ENCODE measurements at places on chromosomes 7 and 10. TPM values are rescaled to one million over a fixed set of nuclear protein-coding genes. Genes with fewer than 3 reads are reported as not detected.

- DNase-seq = no peak
Measured at GRCh38 chr7:83306502-83306901, 143.8 kb upstream of the PCLO start.

DNA sequence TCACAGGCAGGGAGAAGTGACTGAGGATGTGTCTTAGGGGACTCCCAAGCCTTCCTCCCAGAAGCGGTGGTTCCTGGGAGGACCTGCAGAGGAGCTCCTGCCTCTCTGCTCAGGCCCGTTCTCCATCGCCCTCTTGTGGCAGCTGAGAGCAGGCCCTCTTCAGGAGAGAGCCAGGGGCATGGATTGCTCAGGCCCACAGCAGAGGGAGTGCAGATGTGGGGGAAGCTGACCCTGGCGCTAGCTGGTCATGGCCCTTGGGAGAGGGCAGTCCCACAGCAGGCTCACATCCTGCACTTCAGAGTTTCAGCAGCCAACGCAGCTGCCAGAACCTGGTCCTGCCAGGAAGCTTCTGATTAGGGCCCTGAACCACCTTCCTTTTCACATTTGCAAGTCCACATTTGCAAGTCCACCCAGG, 94.8 kb upstream of the TARP start:
- no peak for DNase-seq

DNA sequence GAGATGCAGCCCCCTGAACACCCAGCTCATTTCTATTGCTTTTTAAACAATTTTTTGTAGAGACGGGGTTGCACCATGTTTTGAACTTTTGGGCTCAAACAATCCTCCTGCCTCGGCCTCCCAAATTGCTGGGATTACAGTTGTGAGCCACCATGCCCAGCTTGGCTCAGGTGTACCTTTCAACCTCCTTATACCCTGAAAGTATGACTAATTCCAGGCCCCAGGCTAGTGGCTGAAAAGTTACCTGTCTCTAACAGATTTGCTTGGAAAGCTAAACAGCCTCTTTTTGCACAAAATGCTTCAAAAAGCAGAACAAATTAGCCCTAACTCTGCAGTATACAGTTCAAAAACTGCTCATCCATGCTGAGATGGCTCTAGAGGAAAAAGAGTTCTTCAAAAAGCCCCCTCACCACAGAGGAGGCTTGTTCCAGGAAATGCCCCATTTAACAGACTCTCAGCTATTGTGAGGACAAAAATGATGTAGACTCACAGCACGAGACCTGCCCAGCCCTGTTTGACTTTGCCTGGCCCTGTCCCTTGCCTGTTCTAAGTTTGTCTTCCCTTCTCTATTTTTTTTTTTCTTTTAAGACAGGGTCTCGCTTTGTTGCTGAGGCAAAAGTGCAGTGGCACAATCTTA, 13.4 kb upstream of the AP1S1 start:
- no peak for DNase-seq

- DNase-seq = no peak
Measured at GRCh38 chr10:70442332-70442988, 979 bp upstream of the NODAL start.

- no peak for DNase-seq
Measured at GRCh38 chr10:122144199-122144598, 126.9 kb upstream of the BTBD16 start.

GRCh38 chr7:115293628-115294240, 371.8 kb downstream of the MDFIC start:
- no peak for DNase-seq

DNA sequence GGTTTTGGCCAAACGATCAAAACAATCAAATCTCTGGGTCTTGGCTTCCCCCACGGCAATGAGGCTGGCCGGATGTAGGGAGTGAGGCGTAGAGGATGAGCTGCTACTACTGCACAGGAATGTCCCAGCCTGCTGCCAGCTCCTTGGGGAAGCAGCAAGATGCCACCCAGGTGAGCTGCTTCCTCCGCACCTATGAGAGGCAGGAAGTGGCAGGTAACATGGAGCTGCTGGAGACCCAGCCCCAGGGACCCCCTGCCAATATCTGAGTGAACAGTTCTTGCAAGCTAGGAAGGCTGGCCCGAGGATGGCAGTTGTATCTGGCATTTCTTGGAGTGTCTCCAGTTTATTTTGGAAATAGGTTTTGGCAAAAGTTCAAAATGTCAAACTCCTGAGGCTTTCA, 413.5 kb downstream of the DNAJB6 start:
- no peak for DNase-seq

- no peak for DNase-seq
Measured at GRCh38 chr7:69412331-69413146, 185.7 kb upstream of the AUTS2 start.

DNA sequence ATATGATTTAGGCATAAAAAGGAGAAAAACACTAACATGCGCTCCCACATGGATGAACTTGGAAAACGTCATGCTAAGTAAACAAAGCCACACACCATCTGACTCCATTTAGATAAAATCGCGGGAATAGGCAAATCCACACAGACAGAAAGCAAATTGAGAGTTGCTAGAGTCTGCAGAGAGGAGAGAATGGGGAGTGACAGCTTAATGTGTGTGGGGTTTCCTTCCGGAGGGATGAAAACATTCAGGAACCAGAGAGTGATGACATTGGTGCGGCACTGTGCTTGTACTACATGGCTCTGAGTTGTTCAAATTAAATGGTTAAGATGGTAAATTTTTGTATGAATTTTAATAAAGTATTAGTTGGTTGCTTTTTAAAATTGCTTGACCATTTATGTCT, 482.9 kb upstream of the AKR1E2 start:
- DNase-seq = no peak

DNA sequence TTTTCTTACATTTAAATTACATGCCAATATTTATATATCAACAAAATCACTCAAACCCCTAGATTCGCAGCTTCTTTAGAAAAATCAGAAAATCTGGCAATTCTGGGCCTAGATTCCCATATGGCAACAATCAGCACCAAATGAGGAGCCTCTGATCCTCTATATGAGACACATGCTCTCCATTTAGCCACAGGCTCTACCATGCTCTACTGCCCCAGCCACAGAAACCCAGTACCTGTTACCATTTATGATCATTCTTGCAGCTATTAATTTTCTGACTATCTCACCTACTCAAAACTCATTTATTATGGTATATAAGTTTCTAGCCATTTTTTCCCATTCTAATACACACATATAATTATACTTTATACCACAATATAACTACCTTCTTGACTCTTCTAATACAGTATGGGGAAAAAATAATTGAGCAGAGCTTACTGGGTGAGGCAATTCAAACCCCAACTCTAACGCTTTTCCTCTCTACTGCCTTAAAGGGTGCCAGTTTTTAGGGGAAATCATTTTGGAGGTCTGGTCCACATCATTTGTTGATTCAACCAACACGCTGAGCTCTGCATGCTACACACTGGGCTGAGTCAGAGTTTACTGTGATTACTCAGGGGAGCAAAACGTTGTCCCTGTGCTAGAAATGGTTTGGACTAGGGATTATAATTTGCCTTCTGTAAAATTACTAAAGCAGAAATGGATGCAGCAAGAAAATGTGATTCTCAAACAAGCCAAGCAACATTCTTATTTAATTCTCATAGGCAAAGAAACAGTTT, 11.6 kb downstream of the PDLIM1 start:
- no peak for DNase-seq

- DNase-seq = no peak
Measured at GRCh38 chr7:3151784-3152183, 108.1 kb upstream of the CARD11 start.

DNA sequence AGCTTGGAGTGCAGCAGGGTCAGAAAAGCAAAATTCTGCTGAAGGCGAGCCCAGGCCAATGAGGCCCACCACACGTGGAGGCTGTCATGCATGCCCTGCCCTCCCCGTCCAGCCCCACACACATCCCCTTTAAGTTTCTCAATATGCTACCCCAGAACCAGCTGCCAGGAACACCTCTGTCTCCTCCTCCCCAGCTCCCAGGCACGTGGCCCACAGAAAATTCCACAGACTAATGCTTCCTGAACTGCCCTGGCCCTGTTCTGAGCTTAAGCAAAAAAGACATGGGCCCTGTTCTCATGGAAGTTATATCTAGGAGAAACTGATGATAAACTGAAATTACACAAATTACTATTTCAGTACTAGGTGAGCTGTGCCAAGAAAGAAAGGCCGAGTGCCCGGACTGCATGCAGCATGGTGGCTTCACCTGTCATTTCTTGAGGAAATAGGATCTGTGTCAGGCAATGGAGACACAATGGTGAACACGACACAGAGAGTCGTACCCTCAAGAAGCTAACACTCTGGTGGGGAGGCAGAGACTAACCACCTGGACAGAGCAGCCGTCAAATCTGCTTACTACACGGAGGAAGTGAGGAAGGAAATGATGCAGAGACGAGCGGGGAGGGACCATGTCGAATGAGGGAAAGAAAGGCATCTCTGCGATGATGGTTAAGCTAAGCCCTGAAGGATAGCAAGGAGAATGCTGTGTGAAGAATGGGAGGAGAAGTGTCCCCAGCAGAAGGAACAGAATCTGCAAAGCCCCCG, 44.5 kb downstream of the PODXL start:
- DNase-seq = no peak

DNA sequence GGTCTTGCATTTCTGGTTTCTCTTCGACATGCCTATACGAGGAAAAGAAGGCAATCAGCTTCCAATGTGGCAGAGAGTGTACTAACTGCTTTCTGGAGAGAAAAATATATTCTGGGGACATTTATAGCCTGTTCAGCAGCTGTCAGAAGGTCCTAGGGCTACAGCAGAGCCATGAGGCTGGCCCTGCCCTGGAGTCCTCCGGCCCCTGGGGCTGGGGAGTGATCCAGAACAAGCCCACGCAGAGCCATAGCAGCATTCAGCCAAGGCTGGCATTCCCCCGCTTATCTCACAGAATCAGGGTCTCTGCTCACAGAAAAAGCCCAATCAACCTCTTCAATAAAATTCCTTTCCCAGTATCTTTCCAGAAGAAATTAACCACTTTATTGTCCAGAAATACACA, 48.9 kb downstream of the FZD1 start:
- DNase-seq = no peak

DNA sequence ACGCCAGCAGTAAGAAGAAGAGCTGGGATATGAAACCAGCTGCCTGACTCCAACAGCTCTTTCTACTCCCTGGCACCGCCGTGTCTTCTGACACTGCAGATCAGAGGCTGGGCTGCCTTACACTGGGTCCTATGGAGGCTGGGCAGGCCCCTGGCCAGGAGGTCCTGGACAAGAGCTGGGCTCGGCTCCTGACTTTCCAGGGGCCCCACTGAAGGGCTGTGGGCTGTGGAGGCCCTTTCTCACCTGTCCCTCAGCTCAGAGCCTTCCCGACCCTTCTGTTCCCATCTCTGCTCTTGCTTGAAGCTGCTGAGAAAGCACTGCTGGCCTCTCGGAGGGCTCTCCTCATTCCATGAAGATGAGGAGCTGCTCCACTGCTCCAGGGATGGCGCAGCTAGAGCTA, 85.9 kb upstream of the UNC5B start:
- no peak for DNase-seq

- no peak for DNase-seq
Measured at GRCh38 chr7:42407021-42407710, 170.2 kb upstream of the GLI3 start.

DNA sequence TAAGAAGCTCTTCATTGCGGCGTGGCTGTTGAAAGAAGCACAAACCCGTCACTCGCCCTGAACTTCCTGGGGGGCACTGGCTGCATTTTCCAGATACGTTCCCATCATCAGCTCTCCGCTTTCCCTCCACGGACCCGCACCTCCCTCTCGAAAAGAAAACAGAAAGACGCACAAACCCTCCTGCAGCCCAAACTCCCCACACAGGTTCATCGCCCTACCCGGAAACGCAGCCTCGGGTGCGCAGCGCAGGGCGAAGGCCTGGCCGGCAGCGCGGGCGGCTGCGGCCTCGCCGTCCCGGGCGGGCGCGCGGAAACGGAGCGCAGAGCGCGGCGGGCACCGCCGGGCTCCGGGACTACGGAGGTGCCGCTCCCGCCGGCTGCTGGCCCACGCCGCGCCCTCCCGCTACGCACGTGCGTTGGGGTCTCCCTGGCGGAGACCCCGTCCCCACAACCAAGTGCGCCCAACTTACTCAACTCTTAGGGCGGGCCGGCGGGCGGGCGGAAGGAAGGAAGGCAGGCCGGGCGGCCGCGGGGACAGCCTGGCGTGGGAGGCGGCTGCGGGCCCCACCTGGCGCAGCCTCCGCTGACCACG, 822 bp downstream of the ZNF800 start:
- no peak for DNase-seq

DNA sequence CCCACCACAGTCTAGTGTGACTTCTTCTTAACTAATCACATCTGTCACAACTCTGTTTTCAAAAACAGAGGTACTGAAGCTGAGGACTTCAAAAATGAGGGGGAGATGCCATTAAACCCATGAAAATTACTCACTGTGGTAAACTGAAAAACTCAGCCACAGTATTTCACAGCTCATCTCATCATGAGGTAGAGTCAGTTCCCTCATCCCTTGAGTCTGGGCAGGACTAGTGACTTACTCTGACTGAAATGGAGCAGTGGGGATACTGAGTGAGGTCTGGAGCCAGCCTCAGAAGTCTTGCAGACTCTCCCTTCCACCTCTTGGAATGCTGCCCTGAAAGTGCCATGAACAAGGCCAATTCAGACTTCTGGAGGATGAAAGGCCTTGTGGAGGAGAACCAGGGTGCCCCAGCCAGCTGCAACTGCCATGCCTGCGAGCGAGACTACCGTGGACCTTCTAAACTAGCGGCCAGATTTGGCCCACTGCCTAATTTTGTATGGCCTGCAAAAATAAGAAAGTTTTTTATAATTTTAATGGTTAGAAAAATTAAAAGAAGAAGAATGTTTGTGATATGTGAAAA, 24.7 kb upstream of the ANKRD1 start:
- DNase-seq = no peak

DNA sequence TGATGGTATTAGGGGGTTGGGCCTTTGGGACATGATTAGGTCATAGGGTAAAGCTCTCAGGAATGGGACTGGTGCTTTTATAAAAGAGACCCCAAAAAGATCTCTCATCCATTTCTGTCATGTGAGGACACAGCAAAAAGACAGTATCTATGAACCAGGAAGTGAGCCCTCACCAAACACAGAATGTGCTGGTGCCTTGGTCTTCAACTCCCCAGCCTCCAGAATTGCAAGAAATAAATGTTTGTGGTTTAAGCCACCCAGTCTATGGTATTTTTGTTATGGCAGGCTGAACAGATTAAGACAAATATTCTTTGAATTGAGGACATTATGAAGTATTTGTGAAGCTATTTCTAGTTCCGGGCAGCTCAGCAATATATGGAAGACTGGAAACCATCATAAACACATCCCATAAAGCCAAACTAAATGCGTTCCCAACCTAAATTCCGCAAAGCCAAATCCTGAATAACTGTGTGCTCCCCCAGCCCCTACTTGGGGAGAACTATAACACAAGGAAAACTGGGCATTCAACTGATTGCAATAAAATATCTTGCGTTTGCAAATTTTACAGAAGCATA, 153.7 kb downstream of the GALNT17 start:
- DNase-seq = no peak

Gene A1CF
- not detected for total RNA-seq

Gene MKX
- total RNA-seq = 2.7 TPM

Gene BICC1
- 20.4 TPM for total RNA-seq

Gene SORCS3
- total RNA-seq = not detected

Gene SEMA3D
- 22.8 TPM for total RNA-seq

Gene MSMB
- not detected for total RNA-seq

All from thoracic aorta (tissue), 2 donors.